ENCODE measurements at places on chromosomes 7 and 10.

DNA sequence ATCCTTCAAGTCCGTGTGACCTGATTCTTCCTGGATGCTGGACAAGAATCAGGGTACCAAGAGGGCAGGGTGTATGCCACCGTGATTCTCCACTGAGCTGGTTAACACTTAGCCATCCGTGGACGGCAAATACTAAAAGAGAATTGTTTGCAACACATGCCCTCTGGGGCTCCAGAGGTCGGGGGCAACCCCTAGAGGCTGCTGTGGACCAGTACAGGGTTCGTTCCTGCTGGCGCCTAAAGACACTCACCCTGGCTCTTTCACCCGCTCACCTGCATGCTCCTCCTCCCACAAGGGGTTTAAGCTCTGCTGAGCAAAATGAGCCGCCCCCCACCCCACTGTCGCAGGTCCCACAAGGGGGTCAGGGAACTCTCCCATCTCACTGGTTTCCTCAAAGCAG is 148.7 kb upstream of the ITGB1 start:
- DNase-seq, result no peak

- no peak for DNase-seq
Measured at GRCh38 chr10:20991526-20991925, 94.4 kb upstream of the NEBL start.

- no peak for DNase-seq
Measured at GRCh38 chr7:37971491-37971890, 51.1 kb downstream of the EPDR1 start.

GRCh38 chr7:150567871-150568301 is 696 bp downstream of the GIMAP4 start:
- no peak for DNase-seq

GRCh38 chr10:11824825-11825224 is 1.7 kb downstream of the PROSER2 start:
- DNase-seq, result no peak

GRCh38 chr10:118534136-118534535 is 61.3 kb downstream of the PRLHR start:
- no peak for DNase-seq

DNA sequence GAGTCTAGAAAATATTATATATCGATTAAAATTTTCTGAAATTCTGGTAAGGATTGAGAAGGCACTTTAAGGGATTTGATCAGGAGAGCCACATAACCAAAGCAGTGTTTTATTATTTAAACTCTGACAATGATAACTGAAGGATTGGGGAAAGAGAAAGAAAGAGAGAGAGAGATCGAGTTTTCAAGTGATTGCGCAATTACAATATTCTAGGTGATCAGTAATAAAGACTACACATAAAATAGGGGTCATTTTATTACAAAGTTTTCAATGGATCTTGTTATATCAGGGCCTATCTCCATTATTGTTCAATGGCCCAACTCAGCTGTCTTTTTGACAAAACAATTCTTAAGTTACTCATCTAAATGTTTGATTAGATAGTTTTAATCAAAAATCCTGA is 541.5 kb upstream of the ZWINT start:
- DNase-seq, result no peak

DNA sequence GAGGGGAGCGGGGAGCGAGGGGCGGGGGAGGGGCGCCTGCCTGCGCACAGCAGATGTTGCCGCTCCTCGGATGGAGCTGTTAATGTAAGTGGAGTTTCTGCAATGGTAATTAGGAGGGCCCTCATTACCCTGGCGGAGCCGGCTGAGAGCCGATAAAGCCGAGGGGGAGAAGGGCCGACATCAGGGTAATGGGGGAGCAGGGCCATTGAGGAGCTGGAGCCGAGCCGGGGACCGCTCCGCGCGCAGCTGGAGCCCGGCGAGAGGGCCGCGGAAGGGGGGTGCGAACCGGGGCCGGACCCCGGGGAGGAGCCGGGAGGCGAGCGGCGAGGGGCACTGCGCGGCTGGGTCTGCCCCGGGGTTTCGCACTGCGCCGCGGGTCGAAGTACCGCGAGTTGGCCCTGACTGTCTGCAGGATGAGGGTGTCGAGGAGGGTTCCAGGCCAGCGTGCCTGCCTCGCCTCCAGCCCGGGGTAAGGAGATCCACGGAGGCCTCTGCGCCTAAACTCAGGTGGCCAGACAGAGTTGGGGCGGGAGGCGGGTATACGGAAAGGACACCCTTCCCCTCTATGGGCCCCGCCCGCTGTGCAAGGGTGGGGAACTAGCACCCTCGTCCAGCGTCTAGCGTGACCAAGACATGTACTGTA is 55.0 kb upstream of the LBX1 start:
- DNase-seq, result no peak

GRCh38 chr7:131540491-131541162 is 15.8 kb downstream of the PODXL start:
- DNase-seq, result no peak

DNA sequence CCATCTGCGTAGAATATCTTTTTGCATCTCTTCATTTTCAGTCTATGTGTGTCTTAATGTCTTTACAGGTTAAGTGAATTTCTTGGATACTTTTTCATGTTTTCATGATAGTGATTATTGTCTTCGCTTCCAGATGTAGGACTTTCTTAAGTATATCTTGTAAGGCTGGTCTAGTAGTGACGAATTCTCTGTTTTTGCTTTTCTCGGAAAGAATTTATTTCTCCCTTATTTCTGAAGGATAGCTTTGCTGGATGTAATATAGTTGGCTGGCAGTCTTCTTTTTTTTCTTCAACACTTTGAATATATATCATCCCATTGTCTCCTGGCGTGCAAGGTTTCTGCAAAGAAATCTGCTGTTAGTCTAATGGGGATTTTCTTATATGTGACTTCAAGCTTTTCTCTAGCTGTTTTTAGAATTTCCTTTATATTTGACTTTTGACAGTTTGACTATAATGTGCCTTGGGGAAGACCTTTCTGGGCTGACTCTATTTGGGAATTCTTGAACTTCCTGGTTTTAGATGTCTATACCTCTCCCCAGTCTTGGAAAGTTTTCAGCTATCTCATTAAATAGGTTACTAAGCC is 14.3 kb downstream of the GTPBP4 start:
- DNase-seq, result no peak
